ENCODE measurements at places on chromosomes 3 and 15.

DNA sequence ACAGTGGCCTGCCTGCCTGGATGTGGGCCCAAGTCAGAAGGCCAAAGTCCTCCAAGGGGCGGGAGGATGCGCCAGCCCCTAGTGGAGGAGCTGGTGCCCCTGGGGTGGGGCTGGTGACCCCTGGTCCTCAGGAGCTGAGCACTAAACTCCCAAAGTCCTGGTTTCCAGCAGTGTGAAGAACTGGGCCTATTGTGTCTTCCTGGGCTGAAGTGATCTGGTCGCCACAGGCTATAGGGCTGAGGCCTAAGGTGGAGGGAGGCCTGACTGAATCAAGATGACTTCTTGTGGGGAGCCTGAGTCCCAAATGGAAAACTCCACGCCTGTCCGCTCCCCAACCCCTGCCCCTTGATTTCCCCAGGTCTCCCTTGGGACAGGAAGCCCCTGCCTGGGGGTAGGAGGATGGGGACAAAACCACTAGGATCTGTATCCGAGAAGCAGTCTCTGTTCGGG lies 753 bp upstream of the FES start:
- no peak for DNase-seq

- DNase-seq, result no peak
Observed at GRCh38 chr15:29401644-29402043, 132.0 kb upstream of the NSMCE3 start.

GRCh38 chr15:74614744-74615507 lies 710 bp upstream of the CLK3 start:
- no peak for DNase-seq

GRCh38 chr3:122318620-122319019 lies 6.4 kb upstream of the CSTA start:
- no peak for DNase-seq

DNA sequence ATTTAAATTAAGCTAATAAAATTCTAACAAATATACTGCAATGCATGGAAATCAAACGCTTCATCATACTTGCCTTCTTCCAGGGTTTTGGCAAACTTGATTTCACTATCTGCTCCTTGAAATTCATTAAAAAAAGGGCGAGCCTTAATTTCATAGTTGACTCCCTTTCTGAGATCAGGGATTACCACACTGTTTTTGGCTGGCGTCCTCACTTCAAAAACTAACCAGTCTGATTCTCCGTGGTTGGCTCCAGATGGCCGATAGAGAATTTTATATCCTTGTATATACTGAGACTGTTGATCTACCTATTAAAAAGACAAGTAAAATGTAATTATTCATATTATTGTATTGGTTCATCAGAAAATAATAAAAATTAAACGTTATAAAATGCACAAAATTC lies 1106.8 kb downstream of the ROBO1 start:
- DNase-seq, result no peak

- DNase-seq, result no peak
Observed at GRCh38 chr3:115194476-115194875, 47.4 kb upstream of the ZBTB20 start.

GRCh38 chr3:195269375-195270078 lies 1.4 kb downstream of the XXYLT1 start:
- DNase-seq, result no peak

DNA sequence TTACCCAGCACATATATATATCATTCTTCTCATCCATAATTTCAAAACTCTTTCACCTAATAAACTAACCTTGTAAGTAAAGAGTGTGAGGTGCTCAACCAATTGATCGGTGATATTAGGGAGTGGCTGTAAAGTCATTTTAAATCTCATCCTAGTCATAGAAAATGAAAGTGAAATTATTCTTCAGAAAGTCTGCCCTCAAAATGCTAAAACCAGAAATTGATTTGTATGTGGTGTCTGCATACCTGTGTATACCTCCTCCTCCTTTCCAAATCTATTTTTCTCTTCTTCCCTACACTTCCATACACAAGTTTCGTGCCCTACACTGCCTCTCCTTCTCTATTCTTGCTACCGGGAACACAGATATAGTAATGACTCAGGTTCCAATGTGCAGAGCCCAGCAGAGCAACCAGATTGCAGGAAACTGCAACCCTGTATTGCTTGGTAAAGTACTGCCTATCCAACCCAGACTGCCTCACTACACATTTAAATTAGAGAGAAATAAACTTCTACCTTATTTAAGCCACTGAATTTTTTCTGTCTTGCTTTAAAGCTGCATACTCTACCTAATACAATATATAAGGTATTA lies 7.4 kb upstream of the TBC1D5 start:
- DNase-seq, result no peak

GRCh38 chr3:98732286-98733052 lies 30.7 kb upstream of the ST3GAL6 start:
- no peak for DNase-seq

- no peak for DNase-seq
Observed at GRCh38 chr3:67458408-67458807, 196.0 kb downstream of the SUCLG2 start.

DNA sequence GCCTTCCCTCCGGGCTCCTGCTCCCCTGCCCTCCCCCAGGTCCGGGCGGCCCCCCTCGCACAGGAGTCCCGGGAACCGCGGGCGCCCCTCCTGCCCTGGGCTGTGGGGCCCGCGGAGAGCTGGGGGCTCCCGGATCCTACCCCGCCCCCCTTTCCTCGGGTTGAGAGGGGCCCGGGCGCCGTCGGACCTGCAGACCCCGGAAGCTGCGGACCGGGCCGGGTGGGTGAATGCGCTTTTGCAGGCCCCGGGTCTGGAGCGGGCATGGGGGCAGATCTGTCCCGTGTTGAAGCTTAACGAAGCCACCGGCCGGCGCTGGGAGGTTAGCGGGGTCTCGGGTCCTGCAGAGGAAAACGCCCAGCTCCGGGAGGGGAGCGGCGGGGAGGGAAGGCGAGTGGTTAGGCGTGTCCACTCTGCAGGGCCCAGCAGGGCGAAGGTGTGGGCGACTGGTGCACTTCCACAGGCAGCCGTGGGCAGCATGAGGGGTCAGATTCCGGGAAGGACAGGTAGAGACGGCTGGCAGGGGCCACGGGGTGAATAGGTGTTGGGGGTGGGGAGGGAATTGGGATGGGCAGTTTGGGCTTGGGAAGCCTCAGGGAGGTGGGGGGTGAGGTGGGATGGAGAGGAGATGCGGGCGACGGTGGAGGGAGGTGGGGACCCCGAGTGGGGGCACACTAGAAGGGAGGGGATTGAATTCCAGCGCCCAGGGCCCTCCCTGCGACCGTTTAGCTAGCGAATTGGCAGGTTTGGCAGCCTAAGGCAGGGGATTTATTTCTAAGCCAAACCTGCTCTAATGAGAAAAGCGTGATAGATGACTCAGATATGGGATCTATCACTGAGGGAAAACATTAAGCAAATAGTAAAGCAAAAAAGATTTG lies 635 bp downstream of the CD276 start:
- peak; percentile 28 for DNase-seq

- no peak for DNase-seq
Observed at GRCh38 chr3:32460031-32460749, 42.5 kb downstream of the CMTM6 start.

DNA sequence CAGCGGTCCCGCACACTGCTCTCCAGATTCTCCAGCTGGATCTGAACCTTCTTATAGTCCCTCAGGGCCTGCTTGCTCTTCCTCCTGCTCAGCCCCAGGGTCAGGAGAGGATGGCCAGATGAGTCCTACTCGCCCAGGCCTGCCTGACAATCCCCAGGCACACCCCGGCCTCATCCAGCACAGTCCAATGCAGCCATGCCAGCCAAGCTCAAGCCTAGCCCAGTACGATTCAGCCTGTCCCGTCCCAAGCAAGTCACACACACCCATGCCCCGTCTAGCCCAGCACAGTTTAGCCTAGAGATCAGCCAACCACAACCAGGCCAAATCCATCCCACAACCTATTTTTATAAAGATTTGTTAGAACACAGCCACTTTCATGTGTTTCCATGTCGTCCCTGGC lies 16.8 kb downstream of the PLXNB1 start:
- DNase-seq, result no peak

DNA sequence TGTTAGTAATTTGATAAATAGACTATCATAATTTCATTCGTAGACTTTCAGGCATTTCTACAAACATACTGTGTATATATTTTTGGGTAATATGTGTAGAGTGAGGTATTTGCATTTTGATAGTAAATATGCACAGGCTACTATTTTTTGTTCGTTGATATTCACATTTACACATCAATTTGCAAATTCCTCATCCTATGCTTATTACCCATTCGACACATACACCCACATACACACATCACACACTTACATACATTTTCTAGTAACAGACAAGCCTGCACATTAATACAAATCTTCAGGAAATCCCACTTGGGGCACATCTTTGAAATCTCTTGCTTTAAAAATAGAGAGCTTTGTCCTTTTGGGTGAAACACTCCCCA lies 127.9 kb upstream of the FEZF2 start:
- DNase-seq, result no peak

DNA sequence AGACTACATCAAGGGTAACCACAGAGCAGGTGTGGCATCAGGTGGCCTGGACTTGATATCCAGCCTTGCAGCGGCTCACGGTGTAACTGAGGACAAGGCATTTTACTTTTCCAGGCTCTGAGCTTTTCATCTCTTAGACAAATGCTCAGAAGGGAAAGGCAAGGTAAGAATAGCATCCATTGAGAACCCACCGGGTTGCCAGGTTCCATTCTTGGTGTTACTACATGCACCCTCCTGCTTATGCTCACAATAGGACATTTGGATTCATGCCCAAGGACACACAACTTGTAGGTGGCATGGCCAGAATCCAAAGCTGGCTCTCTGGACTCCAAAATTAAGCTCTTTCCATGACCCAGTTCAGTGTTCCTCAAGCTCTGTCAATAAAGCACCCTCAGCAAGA lies 85.5 kb downstream of the CCNL1 start:
- no peak for DNase-seq

GRCh38 chr3:105387122-105387751 lies 20.5 kb downstream of the ALCAM start:
- no peak for DNase-seq

GRCh38 chr3:36446276-36446675 lies 66.0 kb downstream of the STAC start:
- no peak for DNase-seq

DNA sequence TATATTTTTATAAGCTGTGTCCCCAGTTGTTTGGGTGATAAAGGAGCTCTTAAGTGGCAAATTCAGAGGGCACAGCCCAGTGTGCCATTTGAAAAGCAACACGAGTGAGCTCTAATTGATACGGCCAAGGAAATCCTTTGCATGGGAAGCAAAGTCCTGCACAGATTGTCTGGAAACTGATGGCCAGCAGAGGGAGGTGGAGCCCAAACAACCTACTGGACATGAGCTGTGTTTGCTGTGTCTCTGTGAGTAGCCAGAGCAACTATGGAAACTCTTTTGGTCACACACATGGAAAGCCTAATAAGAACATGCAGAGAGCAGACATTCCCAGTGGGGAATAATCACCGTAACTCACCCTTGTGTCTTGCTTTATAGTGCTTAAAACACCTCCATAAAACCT lies 24.4 kb downstream of the ONECUT1 start:
- no peak for DNase-seq

- DNase-seq, result no peak
Observed at GRCh38 chr3:169623971-169624370, 39.5 kb downstream of the MECOM start.

GRCh38 chr3:68007621-68008226 lies 353.3 kb upstream of the SUCLG2 start:
- no peak for DNase-seq

GRCh38 chr3:53938645-53939044 lies 47.0 kb upstream of the SELENOK start:
- peak; percentile 14 for DNase-seq

GRCh38 chr3:58573640-58574039 lies 3.6 kb downstream of the FAM107A start:
- DNase-seq, result no peak

DNA sequence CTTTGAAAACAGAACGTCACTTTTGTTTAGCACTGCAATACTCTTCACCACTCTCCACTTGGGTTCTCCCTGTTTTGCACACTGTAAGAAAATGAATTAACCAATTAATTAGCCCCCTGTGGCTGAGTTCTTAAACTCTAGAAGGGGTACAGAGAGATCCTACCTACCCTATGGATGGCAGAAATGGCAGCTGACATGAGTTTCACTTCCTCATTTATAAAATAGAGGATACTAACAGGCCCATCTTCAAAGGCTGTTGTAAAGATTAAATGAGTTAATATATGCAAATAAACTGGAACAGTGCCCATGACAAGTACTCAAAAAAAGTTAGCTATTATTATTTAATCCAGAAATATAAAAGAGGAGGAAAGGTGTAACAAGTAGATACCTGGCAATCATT lies 36.9 kb downstream of the SUCLG2 start:
- no peak for DNase-seq

- no peak for DNase-seq
Observed at GRCh38 chr3:33218446-33219174, at the start of gene SUSD5. TSS of gene SUSD5 (minus strand) at chr3:33218810. CDS start at chr3:33218797, 13 bp downstream.

GRCh38 chr3:46131884-46132450 lies 76.1 kb downstream of the CCR1 start:
- no peak for DNase-seq

DNA sequence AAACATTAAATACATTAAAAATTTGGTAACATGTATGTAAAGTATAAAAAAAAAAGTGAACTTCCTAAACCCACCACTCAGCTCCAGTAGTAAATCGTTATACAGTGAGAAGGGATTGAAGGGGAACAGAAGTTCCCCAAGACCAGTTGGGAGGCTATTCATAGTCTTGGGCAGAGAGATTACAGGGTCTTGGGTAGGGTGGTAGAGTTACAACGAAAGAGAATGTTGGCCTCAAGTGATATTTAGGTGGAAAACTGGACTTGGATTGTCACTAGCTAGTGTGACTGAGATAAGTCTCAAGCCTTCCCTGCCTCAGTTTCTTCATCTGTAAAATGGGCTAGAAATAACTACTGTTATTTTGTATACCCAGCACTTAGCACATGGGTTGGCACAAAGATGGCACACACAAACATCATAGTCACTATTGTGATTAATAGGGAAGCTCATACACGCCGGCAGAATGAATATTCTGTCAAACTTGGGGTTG lies 431 bp upstream of the YEATS2 start:
- DNase-seq, result no peak

- no peak for DNase-seq
Observed at GRCh38 chr3:184738982-184739381, 27.1 kb upstream of the MAGEF1 start.

DNA sequence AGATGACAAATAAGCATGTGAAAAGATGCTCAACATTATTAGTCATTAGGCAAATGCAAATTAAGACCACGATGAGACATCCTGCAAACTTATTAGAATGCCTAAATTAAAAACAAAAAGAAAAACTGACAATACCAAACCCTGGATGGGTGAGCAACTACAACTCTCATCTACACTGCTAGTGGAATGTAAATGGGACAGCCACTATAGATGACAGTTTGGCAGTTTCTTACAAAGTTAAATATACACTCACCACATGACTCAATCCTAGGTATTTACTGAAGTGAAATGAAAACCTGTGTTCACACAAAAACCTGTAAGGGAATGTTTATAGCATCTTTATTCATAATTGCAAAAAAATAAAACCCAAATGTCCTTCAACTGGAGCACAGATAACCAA lies 74.7 kb downstream of the NPTN start:
- no peak for DNase-seq
